ENCODE measurements at places on chromosomes 4 and X. TPM values are rescaled to one million over a fixed set of nuclear protein-coding genes. Genes with fewer than 3 reads are reported as not detected.

DNA sequence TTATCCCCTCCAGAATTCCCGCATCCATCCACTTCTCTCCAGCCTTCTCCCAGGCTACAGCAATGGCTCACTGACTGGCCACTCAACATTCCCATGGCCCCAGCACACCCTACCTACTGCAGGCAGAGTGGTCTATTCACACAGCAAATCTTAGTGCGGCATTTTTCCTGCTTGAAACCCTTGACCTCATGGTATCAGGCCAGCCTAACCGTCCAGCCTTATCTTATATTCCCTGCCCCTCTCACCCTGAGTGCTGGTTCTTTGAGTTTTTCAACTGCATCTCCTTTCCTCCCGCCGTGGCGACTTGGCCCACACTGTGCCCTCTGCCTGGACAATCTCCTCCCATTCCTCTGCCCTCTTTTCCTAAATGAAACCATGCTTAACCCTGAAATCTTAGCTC lies 10.0 kb upstream of the S100G start:
- no peak for DNase-seq
- peak overlapping the region; percentile 2 for H3K27ac ChIP-seq
- no peak overlapping the region for H3K4me3 ChIP-seq
- peaks cover 4% of the 10 kb centered on the region for H3K36me3 ChIP-seq

DNA sequence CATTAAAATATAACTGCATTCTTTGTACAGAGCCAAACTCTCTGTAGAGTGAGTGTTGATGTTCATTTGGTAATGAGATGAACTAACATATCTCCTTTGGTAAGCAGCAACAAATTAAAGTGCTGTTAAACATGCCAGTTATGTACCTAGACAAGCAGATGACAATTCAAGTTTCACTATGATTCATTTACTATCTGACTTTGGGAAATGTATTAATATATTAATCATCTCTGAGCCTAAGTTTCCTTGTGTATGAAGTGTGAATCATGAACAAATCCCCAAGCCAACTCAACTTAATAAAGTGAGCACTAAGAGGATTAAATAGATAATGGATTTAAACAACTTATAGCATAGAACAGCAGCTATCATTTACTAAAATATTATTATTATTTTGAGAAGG lies 1044.2 kb downstream of the GLUD2 start:
- no peaks in the 10 kb centered on the region for H3K4me1 ChIP-seq
- no peak overlapping the region for H3K4me3 ChIP-seq
- H3K27me3 ChIP-seq = no peaks in the 10 kb centered on the region
- no peak for DNase-seq
- H3K36me3 ChIP-seq = no peaks in the 10 kb centered on the region

DNA sequence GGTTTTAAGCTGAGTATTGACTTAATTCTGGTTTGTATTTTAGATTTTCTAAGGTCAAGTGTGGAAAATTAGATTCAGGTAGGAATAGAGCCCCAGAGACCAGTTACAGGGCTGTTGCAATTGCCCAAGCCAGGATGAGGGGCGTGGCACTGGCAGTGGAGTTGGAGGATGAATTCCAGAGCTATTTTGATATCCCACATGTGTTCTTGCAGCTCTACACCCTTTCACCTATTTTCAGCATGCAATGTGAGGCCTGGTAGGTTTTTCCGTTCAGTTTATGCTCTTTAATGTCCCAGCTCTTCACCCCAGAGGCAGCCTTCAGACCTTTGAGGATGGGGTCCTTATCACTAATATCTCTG lies 17.9 kb upstream of the OGT start:
- no peak for DNase-seq
- peaks cover 20% of the 10 kb centered on the region for H3K4me1 ChIP-seq
- no peak overlapping the region for H3K27ac ChIP-seq
- H3K27me3 ChIP-seq = no peaks in the 10 kb centered on the region
- no peaks in the 10 kb centered on the region for H3K36me3 ChIP-seq
- H3K4me3 ChIP-seq = no peak overlapping the region

DNA sequence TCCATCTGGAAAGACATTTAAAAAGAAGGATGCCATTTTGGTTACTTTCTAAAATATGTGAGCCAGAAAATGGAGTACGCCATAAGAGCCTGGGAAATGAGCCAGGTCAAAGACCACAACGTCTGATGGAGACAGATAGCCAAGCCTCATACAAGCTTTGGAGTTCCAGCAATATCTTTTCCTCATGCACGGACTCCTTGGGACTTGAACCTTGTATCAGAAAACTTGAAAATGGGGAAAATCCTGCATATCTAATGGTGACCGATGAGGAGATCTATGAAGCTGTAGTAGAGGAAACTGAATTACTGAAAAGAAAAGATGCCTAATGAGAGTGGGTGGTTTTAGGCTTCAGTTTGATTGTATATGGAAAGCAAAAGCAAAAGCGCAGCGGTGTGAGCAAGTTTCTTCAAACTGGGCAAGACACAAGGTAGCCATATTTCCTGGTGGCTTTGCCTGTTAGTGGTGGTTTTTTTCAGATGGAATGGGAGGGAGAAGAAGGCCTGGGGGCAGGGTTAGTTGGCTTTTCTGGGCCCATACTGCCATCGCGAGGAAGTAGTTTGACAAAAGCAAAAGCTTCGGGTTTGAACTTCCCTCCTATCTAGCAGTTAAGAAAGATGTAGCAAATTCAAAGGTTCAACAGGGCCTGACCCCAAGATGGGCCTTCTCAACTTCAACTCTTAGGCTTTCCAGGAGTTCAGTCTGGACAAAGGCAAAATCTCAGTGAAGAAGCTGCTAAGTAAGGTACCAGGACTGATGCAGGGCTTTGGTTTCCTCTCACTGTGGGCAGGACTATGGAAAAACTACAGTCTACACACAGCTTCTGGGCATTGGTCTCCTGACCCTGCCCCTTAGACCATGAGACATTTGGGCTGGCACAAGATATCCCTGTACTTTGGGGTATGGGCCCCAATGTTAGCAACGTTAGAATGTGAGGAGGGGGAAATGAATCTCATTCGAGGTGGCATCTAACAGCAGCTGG lies 210.0 kb upstream of the STK26 start:
- H3K27me3 ChIP-seq = no peaks in the 10 kb centered on the region
- peak; percentile 96 for DNase-seq
- H3K4me1 ChIP-seq = peaks cover 4% of the 10 kb centered on the region
- peak overlapping the region; percentile 96 for H3K27ac ChIP-seq
- no peaks in the 10 kb centered on the region for H3K36me3 ChIP-seq
- peak overlapping the region; percentile 87 for H3K4me3 ChIP-seq

DNA sequence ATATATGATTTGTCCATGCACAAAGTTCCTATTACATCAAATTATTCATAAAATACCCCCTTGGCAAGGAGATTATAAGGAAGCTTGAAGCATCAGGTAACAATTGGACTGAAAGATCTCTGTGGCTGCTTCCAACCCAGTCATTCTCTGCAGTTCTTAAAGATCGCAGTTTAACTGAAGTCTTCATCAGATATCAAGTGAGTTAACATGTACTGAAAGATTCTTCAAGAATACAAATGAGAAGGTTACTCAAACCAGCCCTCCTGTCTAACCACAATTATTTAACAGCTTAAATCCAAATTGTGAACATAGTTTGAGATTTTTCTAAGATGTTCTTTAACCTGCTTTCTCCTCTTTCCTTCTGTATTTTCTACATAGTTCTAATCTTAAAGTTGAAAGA lies 56.1 kb downstream of the SLC10A7 start:
- H3K27ac ChIP-seq = no peak overlapping the region
- no peaks in the 10 kb centered on the region for H3K27me3 ChIP-seq
- H3K4me1 ChIP-seq = peaks cover 2% of the 10 kb centered on the region
- no peak for DNase-seq

DNA sequence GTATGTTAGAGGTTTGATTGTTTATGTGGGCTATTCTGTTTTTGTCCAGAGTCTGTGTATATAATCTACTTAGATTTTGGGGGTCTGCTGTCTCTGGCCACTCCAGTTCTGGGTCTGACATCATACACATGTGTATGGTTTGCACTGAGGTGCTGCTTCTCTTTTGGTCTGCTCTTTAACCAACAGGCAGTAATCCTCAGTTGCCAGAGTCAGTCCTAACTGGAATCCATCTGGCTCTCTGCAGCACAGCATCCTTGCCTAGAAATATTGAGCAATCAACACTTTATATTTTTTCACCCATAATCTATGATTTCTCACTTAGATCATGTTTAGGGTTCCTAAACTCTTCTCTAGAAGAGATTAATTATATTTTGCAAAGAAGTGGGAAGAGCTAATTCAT lies 98.3 kb upstream of the SFRP2 start:
- H3K27ac ChIP-seq = no peak overlapping the region
- DNase-seq = no peak
- H3K4me3 ChIP-seq = no peak overlapping the region
- peaks cover 19% of the 10 kb centered on the region for H3K27me3 ChIP-seq
- H3K4me1 ChIP-seq = no peaks in the 10 kb centered on the region
- no peaks in the 10 kb centered on the region for H3K36me3 ChIP-seq

GRCh38 chr4:61251129-61251528 lies 51.0 kb downstream of the ADGRL3 start:
- H3K27ac ChIP-seq = no peak overlapping the region
- no peak overlapping the region for H3K4me3 ChIP-seq
- no peaks in the 10 kb centered on the region for H3K36me3 ChIP-seq
- H3K4me1 ChIP-seq = no peaks in the 10 kb centered on the region
- DNase-seq = no peak
- no peaks in the 10 kb centered on the region for H3K27me3 ChIP-seq

DNA sequence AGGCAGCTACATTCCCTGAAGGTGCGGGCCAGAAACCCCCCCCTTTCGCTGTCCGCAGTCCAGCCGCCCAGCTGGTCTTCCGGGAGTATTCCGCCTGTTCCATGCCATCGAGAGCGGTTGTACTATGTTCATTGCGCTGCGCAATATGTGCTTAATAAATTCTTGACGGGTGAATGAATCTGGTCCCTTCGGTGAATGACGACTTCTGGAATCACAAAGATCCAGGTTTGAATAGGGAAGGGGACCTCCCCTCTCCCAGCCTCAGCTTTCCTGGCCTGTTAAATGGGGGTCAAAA lies 777 bp upstream of the TFE3 start:
- no peaks in the 10 kb centered on the region for H3K36me3 ChIP-seq
- H3K4me1 ChIP-seq = peaks cover 11% of the 10 kb centered on the region
- DNase-seq = no peak

- H3K4me1 ChIP-seq = peaks cover 7% of the 10 kb centered on the region
- no peak overlapping the region for H3K27ac ChIP-seq
- DNase-seq = no peak
- peaks cover 26% of the 10 kb centered on the region for H3K27me3 ChIP-seq
- no peak overlapping the region for H3K4me3 ChIP-seq
These were observed 672 bp upstream of the NAT8L start for GRCh38 chr4:2058264-2059045.

GRCh38 chr4:5770051-5770450 lies 59.0 kb downstream of the EVC start:
- peaks cover 3% of the 10 kb centered on the region for H3K27me3 ChIP-seq
- H3K36me3 ChIP-seq = no peaks in the 10 kb centered on the region
- no peak overlapping the region for H3K27ac ChIP-seq
- no peak for DNase-seq
- H3K4me3 ChIP-seq = no peak overlapping the region

DNA sequence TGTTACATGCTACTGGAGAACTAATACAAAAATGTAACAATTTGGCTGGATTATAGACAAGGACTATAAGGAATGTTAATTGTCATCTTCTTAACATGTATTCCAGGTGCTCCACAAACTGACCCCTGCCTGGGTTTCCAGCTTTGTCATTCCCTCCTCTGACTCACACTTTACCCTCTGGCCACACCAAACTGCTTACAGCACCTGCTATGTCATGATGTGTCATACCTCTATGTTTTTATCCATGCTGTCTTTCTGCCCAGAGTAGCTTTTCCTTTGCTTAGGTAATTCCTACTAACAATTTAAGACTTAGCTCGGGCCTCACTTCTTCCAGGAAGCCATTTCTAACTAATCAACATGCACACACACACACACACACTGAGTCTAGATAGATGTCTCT lies 14.0 kb upstream of the SHROOM4 start:
- no peaks in the 10 kb centered on the region for H3K36me3 ChIP-seq
- H3K27me3 ChIP-seq = no peaks in the 10 kb centered on the region
- H3K27ac ChIP-seq = no peak overlapping the region
- no peaks in the 10 kb centered on the region for H3K4me1 ChIP-seq

GRCh38 chrX:133636009-133636408 lies 220.7 kb upstream of the GPC4 start:
- H3K4me1 ChIP-seq = no peaks in the 10 kb centered on the region
- no peaks in the 10 kb centered on the region for H3K27me3 ChIP-seq
- no peaks in the 10 kb centered on the region for H3K36me3 ChIP-seq
- no peak overlapping the region for H3K4me3 ChIP-seq
- no peak for DNase-seq

- no peak for DNase-seq
- no peaks in the 10 kb centered on the region for H3K4me1 ChIP-seq
- H3K36me3 ChIP-seq = no peaks in the 10 kb centered on the region
- H3K27me3 ChIP-seq = peaks cover 2% of the 10 kb centered on the region
- H3K4me3 ChIP-seq = no peak overlapping the region
These were observed 242.1 kb downstream of the ADAMTS3 start for GRCh38 chr4:72326692-72327632.

DNA sequence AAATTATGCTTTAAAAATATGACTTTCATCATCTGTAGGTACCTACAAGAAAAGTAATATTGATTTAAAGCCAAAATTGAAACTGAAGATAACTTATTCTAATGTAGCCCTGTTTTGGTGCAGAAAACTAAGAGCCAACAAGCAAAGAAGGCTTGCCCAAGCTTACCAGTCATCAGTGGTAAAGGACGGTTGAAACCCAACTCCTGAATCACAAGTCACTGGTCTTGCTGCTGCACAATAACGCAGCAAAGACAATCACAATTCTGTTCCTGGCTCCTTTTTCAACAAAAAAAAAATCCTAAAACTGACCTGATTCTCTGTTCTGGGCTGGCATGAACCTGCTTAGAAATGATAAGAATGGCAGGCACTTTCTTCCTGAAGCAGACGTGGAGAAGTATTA lies 34.5 kb downstream of the WDFY3 start:
- H3K4me3 ChIP-seq = no peak overlapping the region
- no peaks in the 10 kb centered on the region for H3K36me3 ChIP-seq
- no peaks in the 10 kb centered on the region for H3K4me1 ChIP-seq
- no peak for DNase-seq
- H3K27me3 ChIP-seq = peaks cover 3% of the 10 kb centered on the region

- H3K27ac ChIP-seq = no peak overlapping the region
- no peak for DNase-seq
- H3K4me3 ChIP-seq = no peak overlapping the region
- H3K4me1 ChIP-seq = no peaks in the 10 kb centered on the region
- H3K27me3 ChIP-seq = peaks cover 3% of the 10 kb centered on the region
These were observed 87.4 kb downstream of the CCDC160 start for GRCh38 chrX:134324359-134324758.

- H3K4me3 ChIP-seq = no peak overlapping the region
- H3K4me1 ChIP-seq = no peaks in the 10 kb centered on the region
- H3K27ac ChIP-seq = no peak overlapping the region
These were observed 92.4 kb downstream of the CXCL13 start for GRCh38 chr4:77697860-77698590.

MND1 gene
- total RNA-seq = not detected

TMEM35A gene
- not detected for total RNA-seq

PDHA1 gene
- 130 TPM for total RNA-seq

SGMS2 gene
- total RNA-seq = not detected

RASL11B gene
- total RNA-seq = 0.73 TPM

PDS5A gene
- total RNA-seq = 101 TPM

GPM6B gene
- total RNA-seq = not detected
